ENCODE measurements at places on chromosomes 16 and 17.

GRCh38 chr17:35740997-35741931, 9.8 kb downstream of the RASL10B start:
- peak; percentile 22 for DNase-seq

DNA sequence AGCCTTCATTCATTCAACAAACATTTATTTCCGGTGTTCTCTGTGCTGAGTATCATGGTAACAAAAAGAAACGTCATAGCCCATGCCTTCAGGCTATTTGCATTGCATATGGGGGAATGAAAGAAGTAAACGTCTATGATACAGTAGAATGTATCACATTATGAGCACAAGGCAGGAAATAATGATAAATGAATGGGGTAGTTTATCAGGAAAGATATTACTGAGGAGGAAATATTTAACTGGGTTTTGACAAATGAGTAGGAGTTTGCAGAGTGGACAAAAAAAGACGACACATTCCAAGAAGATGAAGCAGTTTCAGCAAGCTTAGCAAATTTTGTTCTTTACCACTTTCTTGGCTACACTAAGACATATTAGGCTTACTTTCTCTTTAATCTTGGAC, 1.3 kb upstream of the KRTAP4-7 start:
- DNase-seq: no peak

- no peak for DNase-seq
Measured at GRCh38 chr17:75468779-75469373, 12.4 kb downstream of the TMEM94 start.

DNA sequence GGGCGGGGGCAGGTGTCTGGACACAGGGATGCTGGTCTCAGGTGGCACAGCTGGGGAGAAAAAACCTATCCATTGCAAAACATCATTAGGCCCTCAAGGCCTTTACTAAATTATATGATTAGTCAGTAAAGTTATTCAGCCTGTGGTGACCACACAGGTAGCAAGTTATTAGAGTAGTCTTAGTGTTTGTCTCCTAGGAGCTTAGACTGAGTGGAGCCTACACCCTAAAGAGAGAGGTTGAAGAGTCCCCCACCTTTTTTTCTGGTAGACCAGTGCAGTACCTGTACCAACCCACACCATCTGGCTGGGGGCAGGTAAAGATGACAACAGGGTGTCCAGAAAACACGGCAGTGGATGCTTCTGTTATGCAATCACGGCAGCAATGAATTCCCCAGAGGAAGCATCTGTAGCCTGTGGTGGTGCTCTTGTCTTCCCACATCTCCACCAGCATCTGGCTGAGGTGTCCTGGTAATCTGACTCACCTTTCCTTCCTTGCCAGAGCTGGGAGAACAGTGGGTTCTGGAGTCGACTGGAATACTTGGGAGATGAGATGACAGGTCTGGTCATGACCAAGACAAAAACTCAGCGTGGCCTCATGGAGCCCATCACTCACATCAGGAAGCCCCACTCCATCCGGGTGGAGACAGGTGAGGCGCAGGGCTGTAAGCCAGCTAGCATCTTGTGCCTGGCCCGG, 11.0 kb downstream of the MYCBPAP start:
- no peak for DNase-seq

DNA sequence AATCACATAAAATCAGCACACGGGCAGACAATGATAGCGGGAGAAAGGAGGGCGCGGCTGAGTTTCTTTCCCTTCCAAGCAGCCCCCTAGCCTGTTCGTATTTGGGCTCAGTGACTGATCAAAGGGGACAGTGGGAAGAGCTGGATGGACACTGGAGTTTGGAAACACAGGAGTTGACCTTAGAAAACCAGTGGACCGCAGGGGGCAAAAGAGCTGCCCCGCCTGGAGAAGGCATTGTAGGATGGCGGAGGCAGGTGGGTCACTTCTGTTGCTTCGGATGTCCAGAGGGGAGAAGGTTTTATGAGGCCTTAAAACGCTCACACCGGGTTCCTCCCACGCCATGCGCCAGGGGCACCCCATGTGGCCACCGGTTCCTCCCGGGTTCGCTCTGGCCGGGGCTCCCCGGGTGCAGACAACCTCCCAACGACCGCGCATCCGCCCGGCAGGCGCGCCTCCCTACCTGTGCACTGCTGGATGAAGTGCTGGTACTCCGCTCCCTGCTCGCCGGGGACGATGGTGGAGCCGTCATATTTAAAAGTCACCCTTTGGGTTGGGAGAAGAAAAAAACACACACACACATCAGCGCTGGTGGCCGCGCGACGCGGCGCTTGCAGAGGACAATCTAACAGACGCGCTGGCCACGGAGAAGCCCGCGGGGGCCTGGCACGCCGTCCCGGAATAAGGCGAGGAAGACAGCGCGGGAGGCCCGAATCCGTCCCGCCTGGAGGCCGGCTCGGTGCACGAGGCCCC, 662 bp downstream of the COTL1 start:
- no peak for DNase-seq

DNA sequence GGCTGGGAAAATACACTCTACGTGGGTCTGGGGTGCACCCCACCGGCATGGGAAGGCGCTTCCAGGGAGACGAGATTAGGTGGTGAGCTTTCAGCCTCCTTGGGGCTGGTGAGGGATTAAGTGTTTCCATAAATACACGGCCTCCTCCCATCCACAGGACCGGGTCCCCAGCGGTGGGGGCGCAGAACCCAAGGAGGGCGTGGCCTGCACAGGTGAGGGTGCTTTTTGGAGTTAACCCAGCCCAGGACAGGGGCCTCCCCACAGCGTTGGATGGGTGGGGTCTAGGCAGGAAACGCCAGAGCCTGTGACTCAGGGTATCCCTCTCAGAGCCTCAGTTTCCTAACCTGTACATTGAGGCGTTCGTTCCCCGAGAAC, 1.1 kb downstream of the C16orf74 start:
- no peak for DNase-seq

DNA sequence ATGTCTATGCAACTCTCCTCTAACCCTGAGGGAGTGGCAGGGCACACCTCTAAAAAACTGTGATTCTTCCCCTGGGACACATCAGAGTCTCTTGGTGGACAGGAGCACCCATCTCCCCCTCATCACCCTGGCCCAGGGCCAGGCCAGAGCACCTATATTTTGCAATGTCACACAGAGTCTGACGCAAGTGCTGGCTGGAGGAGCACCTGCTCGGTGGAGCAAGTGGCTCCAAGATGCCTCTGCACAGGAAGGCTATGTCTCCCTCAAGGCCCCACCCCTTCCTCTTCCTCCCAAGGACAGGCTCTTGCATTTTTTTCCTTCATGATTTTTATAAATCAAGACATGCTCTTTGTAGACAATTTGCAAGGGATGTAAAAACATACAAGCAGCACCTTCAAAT, 13.3 kb downstream of the SNN start:
- no peak for DNase-seq

DNA sequence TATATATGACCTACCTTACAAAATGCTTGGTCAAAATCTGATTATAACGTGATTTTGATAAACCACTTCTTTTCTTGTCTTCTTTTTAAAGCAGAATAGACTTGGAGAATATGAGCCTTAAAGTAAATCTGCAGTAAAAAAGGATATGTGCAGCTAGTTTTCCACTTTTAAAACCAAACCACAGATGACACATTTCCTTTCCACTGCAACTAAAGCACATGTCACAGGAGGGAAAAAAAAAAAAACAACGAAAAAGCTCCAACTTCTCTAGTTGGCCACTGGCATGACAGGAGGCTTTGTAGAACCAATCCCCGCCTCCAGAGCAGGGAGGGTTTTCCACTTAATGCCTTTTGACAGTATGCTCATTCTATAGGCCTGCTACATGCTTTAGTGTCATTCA, at the start of gene EVI2A:
EVI2A (minus strand) TSS at position 142 of the 400 bp plus-strand sequence. CDS start 2,609 bp downstream, outside the sequence.
- no peak for DNase-seq

- no peak for DNase-seq
Measured at GRCh38 chr17:50604513-50604912, 30.2 kb upstream of the ABCC3 start.

DNA sequence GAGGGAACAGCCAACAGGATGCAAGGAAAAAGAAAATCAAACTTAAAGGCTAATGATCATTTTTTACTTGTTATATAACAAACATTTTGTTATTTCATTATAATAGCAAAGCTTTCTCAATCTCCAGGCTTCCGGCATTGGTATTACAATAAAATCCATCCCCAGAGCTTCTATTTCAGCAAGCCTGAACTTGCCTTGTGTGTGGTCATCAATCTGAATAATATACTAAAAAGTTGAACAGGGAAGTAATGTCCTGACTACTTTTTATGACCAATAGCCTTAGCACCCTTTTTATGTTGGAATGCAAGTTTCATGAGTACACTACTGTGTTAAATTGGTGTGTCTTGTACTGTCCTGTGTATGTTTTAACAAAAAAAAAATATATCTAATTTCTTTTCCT, 27.1 kb upstream of the VWA3A start:
- no peak for DNase-seq

DNA sequence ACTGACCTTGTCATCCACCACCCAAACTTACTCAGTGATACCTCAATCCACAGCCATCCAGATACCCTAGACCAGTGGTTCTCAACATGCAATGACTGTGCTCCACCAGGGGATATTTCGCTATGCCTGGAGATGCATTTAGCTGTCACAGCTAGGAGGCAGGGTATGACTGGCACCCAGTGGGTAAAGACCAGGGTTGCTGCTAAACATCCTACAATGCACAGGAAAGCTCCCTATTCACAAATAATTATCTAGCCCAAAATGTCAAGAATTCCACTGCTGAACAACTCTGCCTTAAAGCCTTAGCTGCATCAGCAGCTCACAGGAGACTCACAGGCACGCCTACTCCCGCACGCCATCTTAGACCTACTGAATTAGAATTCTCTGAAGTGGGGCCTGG, 212.6 kb downstream of the GRIN2A start:
- no peak for DNase-seq

- DNase-seq: no peak
Measured at GRCh38 chr17:29326023-29326813, 32.3 kb upstream of the NUFIP2 start.

DNA sequence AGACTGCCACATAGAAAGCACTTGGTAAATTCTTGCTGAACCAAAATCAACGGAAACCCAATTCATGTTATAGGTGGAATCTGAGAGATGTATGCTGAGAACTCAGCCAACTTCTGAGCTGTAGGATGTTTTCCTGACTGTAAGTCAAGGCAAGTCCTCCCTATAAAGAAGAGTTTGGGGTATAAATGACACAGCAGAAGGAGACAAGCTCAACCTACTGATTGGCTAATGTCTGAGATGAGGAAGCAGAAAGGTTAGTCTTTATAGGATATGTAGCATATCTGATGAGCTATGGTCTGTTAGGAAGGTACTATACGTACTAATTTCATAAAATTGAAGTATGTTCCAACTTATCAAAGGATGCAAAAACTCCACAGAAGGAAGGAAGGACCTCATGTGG, 99.5 kb downstream of the XYLT1 start:
- no peak for DNase-seq

DNA sequence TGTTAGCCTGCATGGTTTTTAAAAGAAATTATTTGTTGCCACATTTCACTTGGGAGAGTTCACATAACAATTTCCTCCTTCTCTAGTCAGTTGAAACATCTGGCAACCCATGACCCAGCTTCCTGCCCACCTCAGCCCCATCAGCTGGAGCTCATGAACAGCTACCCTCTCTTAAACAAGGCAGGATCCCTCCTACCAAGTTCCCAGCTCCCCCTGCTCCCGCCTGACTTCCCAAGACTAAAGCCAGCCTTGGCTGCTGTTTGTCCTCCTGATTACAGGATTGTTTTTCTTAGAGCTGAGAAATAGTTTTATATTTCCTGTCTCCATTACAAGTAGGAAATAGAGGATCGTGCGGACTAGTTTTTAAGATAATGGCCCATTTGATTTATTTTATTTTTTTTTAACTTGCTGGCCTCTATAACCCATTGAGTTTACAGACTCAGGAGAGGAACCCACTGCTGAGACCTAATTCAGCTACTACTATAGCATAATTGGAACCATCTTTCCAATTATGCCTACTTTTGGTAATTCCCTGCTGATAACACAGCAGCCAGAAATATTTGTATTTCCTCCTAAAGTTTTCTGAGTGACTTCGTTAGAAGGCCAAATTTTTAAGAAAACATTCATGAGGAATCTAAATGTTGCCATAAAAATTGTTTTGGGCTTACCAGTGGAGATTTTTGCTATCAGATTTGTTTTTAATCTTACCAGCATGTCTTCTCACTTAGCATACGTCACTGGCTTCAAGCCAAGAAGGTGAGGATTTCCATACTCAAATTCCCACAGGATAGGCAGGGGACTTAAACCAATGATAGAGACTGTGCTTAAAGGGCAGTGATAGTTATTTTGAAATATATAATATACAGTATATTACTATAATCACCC, 90.0 kb downstream of the ELAC2 start:
- no peak for DNase-seq

GRCh38 chr17:43587647-43588046, 41.5 kb upstream of the ETV4 start:
- DNase-seq: no peak

GRCh38 chr17:30133197-30133596, 16.6 kb downstream of the NSRP1 start:
- no peak for DNase-seq

- DNase-seq: no peak
Measured at GRCh38 chr17:76485569-76485968, 15.7 kb downstream of the RHBDF2 start.

GRCh38 chr17:72365857-72366414, 245.1 kb downstream of the SOX9 start:
- DNase-seq: no peak

DNA sequence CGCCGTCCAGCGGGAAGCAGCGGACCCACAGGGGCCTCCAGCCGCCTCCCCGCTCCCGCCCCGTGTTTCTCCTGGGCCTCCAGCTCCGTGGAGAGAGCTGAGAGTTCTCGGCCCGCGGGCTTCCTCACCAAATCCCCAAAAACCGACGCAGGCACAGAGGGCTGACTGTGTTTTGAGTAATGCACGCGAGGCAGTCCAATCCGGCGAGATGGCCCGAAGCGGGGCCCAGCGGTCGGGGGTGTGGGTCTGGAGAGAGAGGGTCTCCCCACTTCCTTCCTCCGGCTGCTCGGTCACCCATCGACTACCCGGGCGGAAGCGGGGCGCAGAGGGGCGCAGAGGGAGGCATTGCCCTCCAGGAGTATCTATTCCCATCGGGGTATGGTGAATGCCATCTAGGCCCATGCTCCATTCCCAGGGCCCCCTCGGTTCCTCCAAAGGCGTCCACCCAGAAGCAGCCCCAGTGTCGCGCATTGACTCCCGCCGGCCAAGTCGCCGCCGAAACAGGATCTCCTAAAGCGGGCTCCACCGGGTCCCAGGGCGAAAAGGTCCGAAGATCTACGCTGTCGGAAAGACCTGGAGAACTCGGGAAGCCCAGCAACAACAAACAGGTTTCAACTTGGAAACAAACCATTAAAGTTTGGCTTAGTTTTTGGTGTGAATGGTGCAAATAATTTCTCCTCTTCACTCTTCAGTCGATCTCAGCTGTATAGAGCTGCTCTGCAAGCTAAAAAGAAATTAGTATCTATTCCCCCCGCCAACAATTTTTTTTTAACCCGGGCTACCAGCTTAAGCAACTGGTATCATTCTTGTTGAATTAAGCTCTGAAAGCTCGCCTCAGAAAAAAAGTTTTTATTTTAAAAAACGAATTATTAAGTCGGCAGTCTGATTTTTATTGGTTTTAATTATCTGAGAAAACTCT, 19.2 kb upstream of the HOXB13 start:
- no peak for DNase-seq

DNA sequence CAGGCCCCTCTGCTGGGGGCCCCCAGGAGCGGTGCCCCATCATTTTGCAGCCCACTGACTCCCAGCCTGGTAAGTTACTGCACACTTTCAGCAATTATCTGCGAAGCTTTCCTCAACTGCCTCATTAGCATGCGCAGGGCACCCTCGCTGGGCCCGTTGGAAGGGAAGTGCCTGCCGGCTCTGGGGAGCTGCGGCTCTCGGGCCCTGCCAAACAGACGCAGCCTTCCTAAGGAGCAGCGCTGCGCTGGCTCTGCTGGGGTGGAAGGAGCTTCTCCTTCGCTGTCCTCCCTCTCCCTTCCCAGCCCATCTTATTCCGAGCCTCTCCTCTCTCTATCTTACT, 71.0 kb downstream of the RBBP6 start:
- DNase-seq: no peak

Data from NCI-H187 (cell line).